ENCODE measurements at places on chromosomes 7 and 10.
A peak's percentile ranks its signal among the peaks of the same experiment; 100 is the strongest.

DNA sequence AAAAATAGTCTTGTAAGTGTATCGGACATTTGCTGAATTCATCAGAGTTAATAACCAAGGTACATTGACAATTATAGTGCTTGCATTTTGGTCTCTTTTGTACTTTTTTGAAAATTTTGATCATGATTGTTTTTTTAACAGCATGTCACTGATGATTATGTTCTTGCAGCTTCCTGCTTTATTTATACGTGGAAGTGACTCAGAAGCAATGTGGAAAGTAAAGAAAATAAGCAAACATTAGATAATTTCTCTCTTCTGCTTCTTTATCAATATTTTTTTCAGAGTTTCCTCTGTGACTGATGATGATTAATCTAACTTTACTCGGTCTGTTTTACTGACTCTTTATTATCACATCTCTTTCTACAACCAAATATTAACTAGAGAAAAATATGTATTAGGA lies 1351.9 kb downstream of the REEP3 start:
- DNase-seq = no peak

- no peak for DNase-seq
Measured at GRCh38 chr7:67947646-67948045, 951.0 kb downstream of the TYW1 start.

GRCh38 chr10:77836299-77836820 lies 90.2 kb downstream of the DLG5 start:
- no peak for DNase-seq

DNA sequence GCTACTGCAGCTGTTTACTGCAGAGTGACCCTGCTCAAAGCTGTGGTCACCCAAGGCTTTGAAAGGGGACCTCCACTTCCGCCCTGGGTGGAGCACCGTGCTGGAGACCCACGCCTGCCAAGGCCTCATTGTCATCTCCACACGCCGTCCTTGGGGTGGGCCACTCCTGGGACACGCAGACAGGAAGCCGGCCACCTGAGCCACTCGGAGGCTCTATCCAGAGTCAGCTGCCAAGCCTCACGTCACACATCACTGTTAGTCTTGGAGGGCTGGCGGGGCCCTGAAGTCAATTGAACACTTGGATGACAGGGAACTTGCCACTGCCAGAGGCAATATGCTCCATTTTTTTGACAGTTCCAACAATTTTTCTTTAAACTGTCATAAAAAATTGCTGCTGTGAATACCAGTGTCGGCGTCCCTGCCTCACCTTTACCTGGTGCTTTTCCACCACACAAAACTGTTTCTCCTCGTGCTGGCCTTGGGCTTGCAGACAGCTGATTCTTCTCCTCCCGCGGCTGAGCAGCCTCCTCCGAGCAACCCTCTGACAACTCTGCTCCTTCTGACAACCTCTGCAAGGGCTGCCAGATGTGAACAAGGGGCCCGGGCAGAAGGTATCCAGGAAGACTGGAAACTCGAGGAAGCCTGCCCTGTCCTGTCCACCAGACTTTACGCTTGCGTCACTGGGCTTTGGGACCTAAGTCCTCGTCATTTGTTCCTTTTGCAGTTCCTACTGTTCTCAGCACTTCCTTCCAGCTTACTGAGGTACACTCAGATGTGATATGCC lies 81.9 kb downstream of the EGFR start:
- DNase-seq = no peak

- no peak for DNase-seq
Measured at GRCh38 chr10:105650306-105650705, 1009.2 kb downstream of the SORCS3 start.

DNA sequence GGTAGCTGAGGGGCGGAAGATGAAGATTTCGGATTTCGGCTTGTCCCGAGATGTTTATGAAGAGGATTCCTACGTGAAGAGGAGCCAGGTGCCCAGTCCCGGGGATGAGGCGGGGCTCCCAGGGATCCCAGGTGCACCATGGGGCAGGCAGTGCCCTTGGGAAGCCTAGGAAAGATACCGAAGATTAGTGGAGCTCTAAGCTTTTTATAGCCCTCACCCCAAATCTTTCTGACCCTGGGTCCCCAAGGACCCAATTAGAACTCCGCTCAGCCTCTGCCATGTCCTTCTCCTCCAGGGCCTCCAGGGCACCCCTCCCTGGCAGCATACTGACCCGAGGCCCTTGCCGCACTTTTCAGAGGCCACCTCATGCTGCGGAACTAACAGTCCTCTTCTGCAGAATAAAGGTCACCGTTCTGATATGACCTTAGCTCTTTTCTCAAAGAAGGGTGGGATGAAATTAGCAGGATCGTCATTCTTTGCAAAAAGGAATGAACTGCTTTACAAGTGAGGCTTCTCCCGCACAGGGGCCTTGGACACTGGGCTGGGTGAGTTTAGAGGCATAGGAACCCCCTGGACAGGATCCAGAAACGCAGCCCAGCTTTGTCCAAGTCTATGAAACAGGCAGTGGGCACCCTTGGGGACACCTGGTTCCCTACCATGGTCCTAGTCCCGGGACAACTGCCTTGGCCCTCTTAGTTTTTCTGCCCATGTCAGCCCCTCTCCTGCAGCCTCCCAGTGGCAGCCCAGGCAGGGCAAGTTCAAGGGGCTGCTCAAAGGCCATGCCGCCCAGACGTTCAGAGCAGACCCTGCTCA lies 17.9 kb upstream of the CSGALNACT2 start:
- no peak for DNase-seq

- no peak for DNase-seq
Measured at GRCh38 chr7:52498366-52498765, 537.1 kb upstream of the POM121L12 start.

GRCh38 chr7:157088136-157088535 lies 50.6 kb upstream of the UBE3C start:
- DNase-seq = no peak

- DNase-seq = peak; percentile 44
Measured at GRCh38 chr10:9762966-9763656, 1254.6 kb upstream of the CELF2 start.
